ENCODE measurements at places on chromosomes 5 and 9.

DNA sequence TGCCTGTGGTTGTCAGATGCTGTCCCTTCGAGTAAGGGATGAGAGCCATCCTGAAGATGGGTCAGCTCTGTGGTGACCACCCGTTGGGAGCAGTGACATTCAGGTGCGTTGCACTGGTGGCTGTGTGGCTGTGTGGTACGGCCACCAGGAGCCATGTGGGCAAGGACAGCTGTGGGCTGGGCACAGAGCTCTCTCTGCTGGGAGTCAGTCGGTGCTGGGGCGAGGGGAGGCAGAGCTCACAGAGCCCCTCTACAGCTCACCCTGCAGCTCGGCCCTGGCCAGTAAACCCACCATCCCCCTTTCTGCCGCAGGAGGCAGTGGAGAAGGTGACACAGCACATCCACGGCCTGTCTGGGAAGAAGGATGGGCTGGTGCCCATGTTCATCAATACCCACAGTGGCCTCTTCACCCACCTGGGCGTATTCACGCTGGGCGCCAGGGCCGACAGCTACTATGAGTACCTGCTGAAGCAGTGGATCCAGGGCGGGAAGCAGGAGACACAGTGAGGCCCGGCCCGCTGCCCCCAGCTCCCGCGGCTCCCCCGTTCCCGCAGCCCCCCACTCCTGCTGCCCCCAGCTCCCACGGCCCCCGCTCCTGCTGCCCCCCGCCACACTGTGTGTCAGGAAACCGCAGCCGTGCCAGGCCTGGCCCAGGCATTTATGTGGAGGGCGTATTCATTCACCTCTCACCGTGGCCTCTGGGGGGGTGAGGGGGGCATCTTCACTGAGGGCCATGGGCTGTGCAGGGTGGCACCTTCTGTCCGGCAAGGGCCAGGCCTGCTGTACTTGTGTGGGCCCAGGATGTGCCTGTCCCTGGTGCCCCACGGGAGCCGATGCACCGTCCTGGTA is 8.5 kb downstream of the DPP7 start:
- DNase-seq = no peak

DNA sequence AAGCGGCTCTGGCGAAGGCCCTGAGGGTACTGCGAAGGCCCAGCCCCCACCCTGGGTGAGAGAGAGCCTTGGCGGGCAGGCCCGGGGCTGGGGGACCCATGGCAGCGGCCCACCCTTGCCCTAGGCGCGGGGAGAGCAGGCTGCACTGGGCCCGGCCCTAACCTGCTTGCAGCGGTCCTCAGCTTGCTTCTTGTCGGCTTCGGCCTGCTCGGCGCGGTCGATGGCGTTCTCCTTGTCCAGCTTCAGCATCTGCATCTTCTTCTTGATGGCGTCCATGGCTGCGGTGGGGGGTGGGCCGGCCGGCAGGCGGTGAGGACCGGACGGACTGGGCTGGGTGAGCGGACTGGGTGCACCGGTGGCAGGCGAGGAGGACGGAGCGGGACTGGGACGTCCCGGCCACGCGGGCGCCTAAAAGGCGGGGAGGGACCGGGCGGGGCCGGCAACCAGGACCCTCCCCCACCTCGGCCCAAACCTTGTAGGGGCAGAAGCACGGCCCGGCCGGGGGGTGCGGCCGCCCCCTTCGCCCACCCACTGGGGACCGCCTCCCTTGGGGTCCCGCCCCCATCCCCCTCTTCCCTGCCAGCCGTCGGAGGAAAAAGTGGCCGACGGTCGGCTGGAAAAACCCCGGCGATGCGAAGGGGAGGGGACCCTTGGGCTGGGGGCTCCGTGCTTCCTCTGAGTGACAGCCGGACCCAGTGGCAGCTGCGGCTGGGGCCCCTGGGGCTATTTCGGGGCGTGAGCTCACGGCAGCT is at the start of gene TPM2:
TSS of gene TPM2 (minus strand) at position 384 of the 752 bp plus-strand sequence. CDS start at position 276, 108 bp downstream.
- DNase-seq = no peak

DNA sequence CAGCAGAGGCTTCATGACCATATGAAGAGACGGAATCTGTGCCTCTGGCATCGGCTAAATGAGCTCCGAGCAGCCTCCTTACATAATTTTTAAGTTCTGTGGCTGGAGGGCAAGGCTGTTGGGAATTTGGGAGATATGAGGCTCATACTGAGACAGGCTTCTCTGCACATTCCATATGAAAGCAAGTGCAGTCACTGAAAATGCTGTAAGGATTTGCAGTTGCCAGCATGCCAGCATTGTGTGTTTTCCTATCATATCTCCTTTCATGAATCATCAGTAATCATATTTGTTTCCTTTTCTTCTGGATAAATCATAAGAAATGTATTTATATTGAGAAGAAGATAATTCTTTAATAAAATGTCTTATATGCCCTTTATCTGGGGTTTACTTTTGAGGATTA is 775.4 kb downstream of the SEMA5A start:
- no peak for DNase-seq

GRCh38 chr5:43677253-43677652 is 74.3 kb downstream of the NNT start:
- no peak for DNase-seq

GRCh38 chr5:120803282-120803681 is 339.2 kb downstream of the PRR16 start:
- DNase-seq = no peak

- no peak for DNase-seq
Observed at GRCh38 chr5:4804691-4805360, 335.3 kb upstream of the ADAMTS16 start.

- no peak for DNase-seq
Observed at GRCh38 chr5:7868427-7868772, 431 bp downstream of the FASTKD3 start.

GRCh38 chr9:81069038-81069795 is 620.1 kb downstream of the TLE1 start:
- DNase-seq = no peak

- DNase-seq = no peak
Observed at GRCh38 chr9:16623989-16624743, 246.3 kb downstream of the BNC2 start.

DNA sequence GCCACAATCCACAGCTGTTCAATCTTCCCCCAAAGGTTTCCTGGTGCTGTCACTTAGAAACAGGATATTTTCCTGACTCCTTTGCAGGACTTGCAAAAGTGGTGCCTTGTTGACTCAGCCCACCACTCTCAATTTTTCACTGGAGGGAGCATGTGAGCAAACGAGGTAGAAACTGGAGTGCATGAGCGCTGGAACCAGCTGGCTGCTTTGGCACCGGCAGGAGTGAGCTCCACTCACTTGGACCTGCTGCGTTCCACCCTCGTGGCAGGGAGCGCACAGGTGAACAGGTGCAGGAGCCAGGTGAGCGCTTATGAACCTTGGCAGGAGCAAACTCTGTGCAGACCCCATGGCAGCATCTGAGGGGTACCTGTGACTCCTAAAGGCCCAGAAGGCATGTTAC is 364.1 kb upstream of the RORB start:
- DNase-seq = no peak

DNA sequence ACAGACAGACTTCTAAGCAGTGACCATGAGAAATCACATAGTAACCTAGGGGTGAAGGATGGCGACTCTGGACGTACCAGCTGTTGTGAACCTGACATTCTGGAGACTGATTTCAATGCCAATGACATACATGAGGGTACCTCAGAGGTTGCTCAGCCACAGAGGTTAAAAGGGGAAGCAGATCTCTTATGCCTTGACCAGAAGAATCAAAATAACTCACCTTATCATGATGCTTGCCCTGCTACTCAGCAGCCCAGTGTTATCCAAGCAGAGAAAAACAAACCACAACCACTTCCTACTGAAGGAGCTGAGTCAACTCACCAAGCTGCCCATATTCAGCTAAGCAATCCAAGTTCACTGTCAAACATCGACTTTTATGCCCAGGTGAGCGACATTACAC is 38.0 kb upstream of the CCDC152 start:
- DNase-seq = no peak

DNA sequence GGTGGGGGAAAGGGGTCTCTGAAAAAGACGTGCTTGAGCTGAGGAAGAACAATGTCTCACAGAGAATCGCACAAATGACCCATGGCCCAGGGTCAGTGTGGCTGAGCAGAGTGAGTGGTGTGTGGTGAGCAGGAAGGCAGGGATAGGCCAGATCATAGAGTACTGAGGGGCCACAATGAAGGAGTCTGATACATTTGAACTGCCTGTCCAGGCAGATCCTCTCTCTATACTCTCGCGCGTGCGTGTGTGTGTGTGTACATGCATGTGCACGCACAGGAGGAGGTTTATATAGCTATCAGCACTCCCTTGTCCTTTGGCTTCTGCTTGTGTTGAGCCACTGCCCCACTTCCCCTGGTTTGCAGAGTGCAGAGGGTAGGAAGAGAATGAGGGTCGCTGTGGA is 294.0 kb downstream of the ZNF608 start:
- DNase-seq = no peak

GRCh38 chr9:106722051-106722753 is 140.8 kb upstream of the ZNF462 start:
- DNase-seq = no peak

GRCh38 chr9:21542787-21543186 is 60.7 kb upstream of the IFNE start:
- DNase-seq = no peak

Data from stimulated activated CD8-positive, alpha-beta memory T cell treated with anti-CD3 and anti-CD28 coated beads, Interleukin-7, amount 100 ng/mL, for 1 hour (primary cell).